ENCODE measurements at places on chromosomes 3 and 15.

DNA sequence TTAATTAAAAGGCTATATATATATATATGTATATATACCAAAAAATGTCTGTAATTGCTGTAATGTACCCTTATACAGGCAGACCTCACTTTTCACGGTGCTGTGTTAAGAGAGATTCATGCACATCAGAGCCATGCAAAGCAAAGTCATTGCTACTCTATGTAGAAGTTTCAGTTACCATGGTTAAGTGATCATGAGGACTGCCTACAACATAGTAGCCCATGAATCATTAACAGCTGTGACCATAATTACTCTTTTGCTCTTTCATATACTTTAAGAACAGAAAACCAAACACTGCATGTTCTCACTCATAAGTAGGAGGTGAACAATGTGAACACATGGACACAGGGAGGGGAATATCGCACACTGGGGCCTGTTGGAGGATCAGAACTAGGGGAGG is 225.3 kb upstream of the EPHA3 start:
- no peak for DNase-seq

DNA sequence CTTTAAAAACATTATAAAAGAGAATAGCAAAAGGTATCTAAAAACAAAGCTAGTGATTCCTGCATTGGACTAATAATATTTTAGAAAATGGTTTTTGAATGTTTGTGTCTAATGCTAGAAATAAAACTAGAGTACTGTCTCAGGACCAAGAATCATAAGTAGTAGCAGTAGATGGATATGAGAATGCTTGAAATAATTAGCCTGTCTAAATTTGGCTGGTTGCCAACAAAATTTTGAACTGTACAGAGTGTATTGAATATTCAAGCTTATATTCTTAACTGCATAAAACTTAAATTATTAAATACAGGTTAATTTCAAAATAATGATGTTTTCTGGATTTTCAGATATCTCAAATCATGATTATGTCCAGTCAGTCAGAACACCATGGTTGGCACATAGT is 14.0 kb downstream of the ABHD5 start:
- DNase-seq: no peak

DNA sequence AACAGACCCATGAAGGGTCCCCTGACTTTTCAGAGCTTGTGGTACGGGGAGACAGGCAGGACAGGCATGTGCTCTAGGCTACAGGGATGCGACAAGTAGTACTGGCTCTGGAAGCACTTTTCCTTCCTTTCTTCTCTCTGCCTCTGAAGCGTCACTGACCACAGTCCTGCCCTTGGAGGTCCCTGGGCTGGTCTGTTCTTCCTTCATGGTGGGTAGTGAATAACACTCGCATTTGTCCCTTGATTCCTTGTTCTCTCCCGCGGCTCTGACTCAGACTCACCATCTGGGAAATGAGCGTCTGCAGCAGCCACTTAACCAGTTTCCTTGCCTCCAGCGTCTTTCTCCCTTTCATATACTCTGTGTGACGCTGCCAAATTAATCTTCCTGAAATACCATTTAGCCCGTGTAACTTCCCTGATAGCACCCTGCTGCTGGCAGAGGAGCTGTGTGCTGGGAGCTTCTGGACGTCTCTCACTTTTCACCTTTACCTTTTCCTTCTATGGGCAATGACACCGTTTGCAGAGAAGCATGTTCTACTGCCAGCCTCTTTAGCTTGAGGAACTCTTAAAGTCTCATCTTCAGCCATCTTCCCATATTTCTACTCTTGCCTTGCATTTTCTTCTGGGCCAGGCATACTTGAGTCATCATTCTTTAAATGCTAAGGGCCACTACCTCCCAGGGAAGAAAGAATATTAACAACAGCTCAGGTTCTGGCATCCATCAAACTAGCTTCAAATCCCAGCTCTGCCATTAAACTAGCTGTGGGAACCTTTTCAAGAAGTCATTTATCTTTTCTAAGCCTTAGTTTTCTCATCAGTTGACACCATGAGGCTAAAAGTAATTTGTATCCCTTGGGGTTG is 33.6 kb downstream of the TMEM45A start:
- no peak for DNase-seq

- DNase-seq: peak; percentile 70
These were observed 37.3 kb downstream of the UBE3A start for GRCh38 chr15:25401501-25401900.

- DNase-seq: no peak
These were observed 20.1 kb downstream of the SPTBN5 start for GRCh38 chr15:41873711-41874110.

GRCh38 chr15:40280260-40281056 is 2.4 kb downstream of the ANKRD63 start:
- DNase-seq: peak; percentile 12

DNA sequence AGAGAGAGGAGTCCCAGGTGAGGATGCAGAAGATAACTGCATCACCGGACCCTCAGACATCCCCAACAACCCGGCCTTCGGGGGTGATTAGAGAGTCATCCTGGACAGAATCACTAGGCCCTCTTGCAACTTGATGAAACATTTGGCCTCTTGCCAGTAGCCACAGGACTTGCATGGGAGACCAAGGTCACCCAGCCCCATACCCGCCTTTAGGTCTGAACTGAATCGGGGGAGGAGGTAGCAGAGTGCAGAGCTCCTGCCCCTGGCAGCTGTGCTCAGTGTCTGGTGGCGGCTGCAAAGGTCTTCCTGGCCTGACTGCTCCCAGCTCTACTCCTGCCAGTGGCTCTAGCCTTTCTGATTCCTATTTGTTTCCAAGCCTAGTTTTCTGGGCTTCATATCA is 12.4 kb downstream of the PIF1 start:
- peak; percentile 42 for DNase-seq

DNA sequence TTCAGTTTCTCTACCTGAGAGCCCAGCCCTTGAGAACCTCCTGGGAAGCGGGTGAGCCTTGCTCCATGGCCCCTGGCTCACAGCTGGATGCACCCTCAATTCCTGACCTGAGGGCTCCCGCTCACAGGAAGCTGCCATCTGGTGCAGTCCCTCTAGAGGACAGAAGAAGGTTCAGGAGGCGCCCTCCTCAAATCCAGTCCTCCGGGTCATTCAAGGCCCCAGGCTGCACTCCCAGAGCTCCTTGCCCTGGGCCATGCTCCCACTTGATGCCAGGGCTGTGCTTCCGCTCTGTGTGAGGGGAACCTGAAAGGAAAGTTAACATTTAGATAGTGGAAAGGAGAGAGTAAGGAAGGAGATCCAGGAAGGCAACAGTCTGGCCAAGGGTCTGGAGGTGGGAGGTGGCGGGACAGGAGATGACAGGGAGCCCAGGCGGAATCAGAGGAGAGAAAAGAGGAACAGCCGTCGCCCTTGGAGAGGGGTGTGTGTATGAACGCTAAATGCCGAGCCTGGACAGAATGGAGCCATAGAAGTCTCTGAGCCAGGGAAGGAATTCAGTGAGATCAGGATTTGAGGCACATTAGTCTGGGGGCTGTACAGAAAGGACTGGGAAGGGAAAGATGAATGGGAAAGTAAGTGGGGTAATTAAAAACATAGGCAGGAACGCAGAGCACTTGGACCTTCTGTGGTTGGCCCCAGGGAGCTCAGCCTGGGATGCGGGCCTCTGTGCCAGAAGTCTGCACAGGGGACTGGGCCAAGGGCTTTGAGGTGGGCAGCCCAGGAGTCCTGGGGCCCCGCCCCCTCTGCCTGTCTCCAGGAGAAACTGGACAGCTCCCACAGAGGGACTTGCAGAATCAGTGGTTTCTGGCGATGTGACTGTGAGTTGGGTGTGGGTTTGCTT is 26.1 kb downstream of the TBC1D21 start:
- peak; percentile 6 for DNase-seq

GRCh38 chr3:42507761-42508335 is 5.4 kb downstream of the VIPR1 start:
- DNase-seq: peak; percentile 52

- DNase-seq: peak; percentile 42
These were observed 30.3 kb downstream of the ARL14 start for GRCh38 chr3:160707187-160707794.

DNA sequence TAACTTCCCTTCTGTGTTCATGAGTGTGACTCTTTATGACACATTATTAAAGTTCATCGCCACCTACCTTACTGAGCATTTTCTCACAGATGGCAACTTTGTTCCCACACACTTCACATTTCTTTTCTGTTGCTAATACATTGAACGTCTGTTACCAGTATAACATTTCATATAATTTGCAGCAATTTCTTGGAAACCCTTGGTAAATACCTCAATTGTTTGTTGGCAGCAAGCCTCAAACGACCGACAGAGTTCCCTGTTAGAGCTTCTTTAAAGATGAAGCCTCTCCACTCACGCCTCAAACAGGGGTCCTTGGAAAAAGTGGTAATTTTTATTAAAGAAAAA is 3.2 kb upstream of the CHSY1 start:
- no peak for DNase-seq

- DNase-seq: no peak
These were observed 18.5 kb downstream of the TNK2 start for GRCh38 chr3:195889870-195890295.

DNA sequence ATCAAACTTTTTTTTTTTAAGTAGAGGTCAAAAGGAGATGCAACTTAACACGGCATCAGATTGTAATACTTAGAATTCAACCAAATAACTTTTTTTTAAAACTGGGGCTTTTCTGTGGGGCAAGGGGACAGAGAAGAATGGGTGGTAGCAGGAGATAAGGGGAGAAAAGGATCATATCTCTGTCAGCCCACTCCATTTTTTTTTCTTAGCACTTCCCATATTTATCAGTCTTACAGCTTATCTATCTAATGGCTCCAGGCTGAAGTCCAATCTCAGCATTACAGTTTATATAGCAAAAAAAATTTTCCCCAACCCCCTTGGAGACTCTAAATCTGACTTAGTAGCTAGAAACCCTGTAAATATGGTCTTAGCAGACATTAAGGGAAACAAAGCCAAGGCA is 69.3 kb downstream of the PIK3R4 start:
- DNase-seq: no peak

DNA sequence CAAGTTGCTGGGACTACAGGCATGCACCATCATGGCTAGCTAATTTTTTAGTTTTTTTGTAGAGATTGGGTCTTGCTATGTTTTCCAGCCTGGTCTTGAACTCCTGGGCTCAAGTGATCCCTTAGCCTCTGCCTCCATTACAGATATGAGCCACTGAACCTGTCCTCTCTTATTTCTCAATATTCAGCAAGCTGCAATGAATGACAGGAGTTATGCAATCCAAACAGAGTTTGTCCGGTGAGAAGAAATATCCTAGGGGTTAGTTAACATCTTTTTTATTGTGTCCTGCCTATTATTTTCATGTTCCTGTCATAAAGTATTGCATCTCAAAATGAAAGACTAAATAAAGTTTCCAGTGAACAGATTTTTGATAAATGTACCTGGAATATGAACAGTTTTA is 1161.4 kb downstream of the OTOL1 start:
- DNase-seq: no peak

- DNase-seq: no peak
These were observed 14.2 kb downstream of the FBN1 start for GRCh38 chr15:48631176-48631770.

DNA sequence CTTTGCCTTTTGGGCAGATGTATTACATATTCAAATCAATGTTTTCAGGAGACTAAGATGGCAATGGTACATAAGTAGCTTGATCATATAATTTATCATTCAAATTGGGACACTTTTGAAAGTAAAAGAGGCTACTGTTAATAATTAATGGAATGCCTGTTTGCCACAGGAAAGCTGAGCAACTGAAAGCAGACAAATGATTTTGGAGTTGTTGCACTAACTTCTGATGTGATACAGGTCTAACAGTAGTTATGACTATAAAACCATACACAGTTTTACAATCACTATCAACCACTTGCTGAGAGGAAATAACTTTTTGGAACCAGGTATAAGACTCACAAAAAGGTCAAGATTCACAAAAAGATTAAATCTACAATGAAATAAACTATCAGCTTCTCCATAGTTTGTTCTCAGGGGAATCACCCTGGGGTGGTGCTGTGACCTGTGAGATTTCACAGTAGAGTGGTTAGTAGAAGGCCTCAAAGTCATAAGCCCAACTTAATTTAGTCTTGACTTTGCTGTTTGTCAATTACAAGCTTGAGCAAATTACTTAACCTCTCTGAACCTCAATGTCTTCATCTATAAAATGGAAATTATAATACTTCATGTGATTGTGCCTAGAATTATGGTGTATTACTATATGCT is 42.7 kb downstream of the HHLA2 start:
- no peak for DNase-seq

GRCh38 chr3:137110392-137110996 is 152.7 kb downstream of the IL20RB start:
- DNase-seq: peak; percentile 17

- DNase-seq: peak; percentile 18
These were observed 48.7 kb downstream of the PPM1L start for GRCh38 chr3:160804762-160805161.

DNA sequence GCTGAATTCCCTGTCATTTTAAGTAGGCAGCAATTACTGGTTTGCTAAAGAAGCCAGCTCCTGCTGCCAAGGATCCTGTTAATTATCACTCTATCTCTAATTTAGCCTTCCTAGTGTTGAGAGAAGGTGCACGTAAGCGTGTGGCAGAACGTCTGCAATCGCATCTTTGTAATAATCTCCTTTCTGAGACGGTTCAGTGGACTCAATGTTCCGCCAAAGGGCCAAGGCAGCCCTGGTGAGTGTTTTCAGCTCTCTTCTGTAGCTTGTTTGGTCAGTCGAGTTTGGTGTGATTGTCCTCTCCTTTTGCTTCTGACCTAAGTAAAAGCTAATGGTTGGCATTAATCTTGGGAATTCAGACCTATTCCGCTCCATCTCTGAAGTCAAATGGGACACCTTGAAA is 24.2 kb downstream of the MITF start:
- no peak for DNase-seq

GRCh38 chr3:107986505-107986904 is 104.3 kb downstream of the CD47 start:
- DNase-seq: no peak

DNA sequence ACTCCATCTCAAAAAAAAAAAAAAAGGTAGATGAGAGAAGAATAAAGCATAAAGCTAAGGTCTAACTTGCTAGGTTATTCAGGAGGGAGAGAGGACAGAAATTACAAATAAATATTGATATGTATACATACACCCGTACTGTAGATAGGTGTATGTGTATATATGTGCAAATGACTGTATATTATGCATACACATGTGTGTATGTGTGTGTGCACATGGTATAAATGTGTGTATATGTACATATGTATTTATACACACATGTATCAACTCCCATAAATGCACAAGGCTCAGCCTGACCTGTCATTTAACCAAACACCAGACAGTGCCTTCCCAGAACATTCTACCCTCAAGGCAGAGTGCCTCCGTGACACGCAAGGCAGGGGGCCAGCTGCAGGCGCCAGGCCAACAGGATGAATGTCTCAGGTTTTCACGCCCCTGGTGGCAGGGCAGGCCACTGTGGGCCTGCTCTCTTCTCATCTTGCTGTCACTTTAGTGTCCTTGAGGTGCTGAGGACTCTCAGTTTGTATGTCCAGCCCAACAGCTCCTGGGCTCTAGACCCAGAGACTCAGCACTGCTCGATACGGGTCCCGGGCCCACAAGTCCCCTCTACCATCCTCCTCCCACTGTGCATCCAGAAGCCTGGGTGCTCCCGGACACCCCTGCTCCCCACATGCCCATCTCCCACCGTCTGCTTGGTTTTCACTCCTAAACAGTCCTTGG is 40.4 kb downstream of the TM2D3 start:
- DNase-seq: no peak

Measured in MV-4-11 (cell line).